Muscle of leg (tissue), 16 donors: ENCODE measurements at places on chromosomes 12 and 14. TPM values are rescaled to one million over a fixed set of nuclear protein-coding genes. Genes with fewer than 3 reads are reported as not detected.
A peak's percentile ranks its signal among the peaks of the same experiment; 100 is the strongest.

LGALS3 gene
- 32.0 TPM for total RNA-seq

DNA sequence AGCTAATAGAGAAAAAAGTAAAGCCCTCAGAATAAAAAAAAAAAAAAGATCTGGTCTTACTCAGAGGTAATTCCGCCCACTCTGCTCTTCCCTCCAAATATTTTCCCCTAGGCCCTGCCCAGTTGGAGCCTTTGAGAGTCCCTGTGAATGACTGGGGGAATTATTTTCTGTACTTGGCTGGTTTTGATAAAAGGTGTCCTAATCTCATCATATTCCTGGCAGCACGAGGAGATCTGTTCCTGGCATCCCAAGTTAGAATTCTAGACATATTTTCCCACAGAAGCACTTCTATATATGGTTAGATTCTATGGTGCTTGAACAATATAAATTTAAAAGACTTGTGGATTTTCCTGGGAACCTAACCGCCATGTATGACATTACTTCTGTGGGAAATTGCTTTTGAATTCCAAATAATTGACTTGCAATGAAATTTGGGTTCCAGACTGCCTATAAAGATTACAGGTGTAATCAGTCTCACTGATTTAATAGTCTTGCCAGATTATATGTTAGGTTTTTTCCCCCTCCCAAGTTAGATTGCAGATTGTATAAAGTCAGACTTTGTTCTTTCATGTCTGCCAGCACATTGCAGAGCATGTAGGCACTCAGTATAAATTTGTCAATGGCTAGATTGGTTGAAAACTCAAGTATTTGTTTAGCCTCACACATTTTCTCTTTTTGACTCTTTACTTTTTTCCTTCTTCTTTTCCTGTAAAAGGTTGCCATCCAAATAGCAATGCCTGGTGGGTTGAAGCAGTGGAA lies 12.3 kb downstream of the GPX2 start:
- DNase-seq: peak; percentile 77

DNA sequence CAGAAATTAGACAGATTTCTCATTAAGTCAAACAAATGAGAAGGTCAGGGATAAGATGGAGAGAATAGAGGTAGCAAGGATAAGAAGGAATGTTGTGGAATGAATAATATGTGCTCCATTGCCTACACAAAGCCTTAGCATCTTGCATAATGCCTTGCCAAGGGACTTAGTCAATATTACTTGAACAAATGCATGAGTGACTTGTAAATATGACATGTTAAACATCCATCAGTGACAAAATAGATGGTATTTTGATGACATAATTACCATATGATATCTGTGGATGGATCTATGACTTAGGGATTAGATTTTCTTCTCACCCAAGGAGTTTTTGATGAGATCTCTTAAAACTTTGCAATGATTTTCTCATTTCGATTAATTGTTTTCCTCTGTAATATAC lies 194.1 kb upstream of the RASSF8 start:
- no peak for DNase-seq

GRCh38 chr12:68765696-68766095 lies 19.7 kb downstream of the SLC35E3 start:
- no peak for DNase-seq

GRCh38 chr12:18079541-18080246 lies 10.3 kb downstream of the RERGL start:
- no peak for DNase-seq

GRCh38 chr12:13175499-13175898 lies 21.0 kb upstream of the EMP1 start:
- no peak for DNase-seq

DNA sequence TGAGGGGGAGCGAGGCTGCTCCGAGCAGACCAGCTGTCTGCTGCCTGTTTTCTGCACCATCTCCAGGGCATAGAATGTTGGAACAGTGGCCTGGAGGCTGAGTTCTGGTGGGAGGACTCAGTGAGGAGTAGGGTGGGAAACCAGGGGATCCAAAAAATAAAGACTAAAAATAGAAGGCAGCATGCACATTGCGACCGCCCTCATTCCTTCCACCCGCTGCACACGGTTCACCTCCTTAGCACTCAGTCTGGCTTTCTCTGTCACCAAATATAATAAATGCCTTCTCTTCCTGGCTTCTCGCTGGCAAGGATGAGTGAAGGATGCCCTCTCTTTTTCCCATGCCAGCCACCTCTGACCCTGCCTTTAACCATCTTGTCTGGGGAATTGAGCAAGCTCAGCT lies 146.2 kb downstream of the AACS start:
- no peak for DNase-seq
